ENCODE measurements at places on chromosomes 7 and 10.

- DNase-seq: no peak
These were observed 8.1 kb downstream of the TFPI2 start for GRCh38 chr7:93882468-93882867.

DNA sequence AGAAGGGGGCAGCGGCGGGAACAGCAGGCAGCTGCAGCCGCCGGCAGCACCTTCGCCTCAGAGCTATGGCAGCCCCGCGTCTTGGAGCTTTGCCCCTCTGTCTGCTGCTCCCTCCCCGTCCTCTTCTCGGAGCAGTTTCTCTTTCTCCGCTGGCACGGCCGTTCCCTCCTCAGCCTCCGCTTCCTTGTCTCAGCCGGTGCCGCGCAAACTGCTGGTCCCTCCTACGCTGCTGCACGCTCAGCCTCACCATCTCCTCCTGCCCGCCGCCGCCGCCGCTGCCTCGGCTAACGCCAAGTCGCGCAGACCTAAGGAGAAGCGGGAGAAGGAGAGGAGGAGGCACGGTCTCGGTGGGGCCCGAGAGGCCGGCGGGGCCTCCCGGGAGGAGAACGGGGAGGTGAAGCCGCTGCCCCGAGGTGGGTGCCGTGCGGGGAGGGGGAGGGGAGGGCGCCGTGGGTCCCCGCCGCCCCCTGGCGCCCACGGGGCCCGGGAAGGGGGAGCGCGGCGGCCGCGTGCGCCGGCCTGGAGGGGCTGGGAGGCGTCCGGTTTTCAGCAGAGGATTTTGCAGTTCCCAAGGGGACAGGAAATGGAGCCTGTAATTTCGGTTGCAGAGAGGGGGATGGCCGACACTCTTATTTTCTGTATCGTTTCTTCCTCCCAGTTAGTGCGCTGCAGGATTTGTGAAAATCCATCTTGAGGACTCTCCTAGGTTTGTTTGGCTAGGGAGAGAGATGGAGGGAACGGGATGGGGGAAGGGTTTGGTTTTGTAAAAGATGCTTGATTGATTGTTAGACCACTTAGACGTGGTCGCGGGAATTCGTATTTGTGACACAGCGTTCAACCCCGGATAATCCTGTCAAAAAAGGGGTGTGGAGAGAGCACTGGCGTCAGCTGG is 630 bp downstream of the RSBN1L start:
- DNase-seq: peak; percentile 83

- no peak for DNase-seq
These were observed 22.9 kb upstream of the DUSP5 start for GRCh38 chr10:110474826-110475225.

GRCh38 chr10:123274306-123275135 is 120.3 kb downstream of the BUB3 start:
- DNase-seq: no peak

- DNase-seq: no peak
These were observed 208.1 kb downstream of the TCF7L2 start for GRCh38 chr10:113158183-113158582.

DNA sequence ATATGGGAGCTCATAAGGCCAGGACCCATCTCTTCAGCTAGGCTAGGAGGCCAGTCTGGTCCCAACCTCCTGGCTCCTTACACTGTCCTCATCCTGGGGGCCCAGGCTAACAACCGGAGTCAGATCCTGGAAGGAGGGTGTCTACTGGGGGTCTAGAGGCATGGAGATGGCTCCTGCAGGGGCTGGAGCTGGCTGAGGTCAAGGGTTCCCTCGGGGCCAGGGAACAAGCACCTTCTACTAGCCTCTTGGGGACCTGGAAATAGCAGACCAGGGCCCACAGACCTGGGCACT is 37.2 kb downstream of the CLRN3 start:
- DNase-seq: no peak

DNA sequence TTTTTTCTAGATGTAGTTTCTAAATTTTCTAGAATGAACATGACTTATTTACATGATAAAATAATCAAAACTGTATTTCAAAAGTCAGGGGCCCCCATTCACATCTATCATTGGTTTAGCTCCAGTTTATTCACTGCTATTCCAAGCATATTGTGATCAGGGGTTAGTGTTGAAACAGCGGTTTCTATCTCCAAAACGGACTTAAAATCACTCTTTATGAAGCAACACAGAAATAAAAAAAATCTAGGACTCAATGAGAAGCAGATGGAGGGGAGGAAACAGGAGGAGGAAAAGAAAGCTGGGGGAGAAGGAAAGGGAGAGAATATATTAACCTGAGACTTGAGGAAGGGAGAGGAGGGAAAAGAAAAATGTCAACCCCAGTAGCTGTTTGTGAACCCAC is 14.8 kb upstream of the CH25H start:
- no peak for DNase-seq

DNA sequence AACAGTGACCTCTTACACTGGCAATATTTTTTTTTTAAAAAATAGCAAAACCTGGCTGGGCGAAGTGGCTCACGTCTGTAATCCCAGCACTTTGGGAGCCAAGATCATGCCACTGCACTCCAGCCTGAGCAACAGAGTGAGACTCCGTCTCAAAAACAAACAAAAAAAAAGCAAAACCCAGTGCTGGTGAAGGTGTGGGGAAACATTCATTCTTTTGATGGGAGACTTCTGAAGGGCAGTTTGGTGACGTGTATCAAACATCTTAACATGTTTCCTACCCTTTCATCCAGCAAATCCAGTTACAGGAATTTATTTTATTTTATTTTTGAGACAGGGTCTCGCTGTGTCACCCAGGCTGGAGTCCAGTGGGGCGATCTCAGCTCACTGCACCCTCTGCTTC is 58.0 kb downstream of the CHST3 start:
- no peak for DNase-seq

DNA sequence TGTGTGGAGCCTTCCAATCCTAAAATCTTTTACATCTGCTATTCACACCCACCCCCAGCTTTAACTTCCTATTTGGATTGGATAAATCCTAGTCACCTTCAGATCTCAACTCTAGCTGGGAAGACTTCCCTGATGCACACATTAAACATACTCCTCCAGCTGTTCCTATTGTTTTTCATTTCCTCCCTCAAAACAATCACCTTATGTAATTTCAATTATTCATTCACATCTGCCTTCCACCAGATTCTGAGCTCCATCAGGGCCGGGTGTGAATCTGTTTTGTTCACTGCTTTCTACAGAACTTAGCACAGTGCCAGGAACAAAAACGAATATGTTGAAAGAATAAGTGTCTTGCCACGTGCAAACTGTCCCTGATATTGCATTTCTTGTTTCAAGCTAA is 497.4 kb downstream of the PLXDC2 start:
- DNase-seq: no peak

DNA sequence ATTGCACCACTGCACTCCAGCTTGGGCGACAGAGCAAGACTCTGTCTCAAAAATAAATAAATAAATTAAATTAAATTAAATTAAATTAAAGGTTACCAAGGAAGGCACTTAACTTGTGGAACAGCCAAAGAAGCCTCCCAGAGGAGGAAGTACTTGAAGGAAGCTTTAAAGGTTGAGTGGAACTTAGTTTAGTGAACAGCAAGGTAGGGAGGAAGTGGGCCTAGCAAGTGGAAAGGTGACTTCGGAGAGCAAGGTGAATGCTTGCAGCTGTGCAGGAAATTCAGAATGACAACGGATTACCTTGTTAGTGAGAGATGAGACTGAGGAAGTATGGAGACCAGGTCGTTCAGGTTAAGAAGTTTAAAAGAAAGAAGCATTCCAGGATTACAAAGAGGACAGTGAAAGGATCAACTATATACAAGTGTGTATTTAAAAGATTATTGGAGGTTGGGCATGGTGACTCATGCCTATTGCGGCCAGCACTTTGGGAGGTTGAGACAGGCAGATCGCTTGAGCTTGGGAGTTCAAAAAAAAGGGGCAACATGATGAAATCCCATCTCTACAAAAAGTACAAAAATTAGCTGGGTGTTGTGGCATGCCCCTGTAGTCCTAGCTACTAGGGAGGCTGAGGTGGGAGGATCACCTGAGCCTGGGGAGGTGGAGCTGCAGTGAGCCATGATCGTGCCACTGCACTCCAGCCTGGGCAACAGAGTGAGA is 12.8 kb upstream of the RPEL1 start:
- DNase-seq: no peak

DNA sequence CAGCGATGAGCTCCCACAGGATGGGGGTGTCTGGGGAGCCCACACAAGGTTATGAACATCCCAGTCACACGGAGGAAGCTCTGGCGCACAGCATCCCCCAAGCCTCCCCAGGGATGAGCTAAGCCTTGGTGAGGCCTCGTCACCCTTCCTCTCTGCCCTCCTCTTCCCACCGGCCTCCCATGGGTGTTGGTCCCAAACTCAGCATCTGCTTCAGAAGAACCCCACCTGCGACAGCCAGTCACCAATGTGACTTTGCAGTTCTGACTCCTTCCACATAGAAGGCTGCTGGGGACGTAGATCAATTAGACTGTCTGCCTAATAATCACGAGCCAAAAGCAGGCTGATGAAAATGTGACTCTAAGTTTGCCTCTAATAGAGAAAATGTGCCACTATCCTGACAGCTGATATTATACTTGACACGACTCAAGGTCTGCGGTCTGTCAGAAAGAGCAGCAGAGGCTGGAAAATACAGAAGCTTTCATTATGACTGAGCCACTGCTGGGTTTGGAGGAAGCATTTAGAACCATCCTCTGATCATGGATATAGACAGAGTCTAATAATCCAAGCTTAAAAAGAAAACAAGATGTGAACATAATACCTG is 116.0 kb upstream of the PFKP start:
- DNase-seq: no peak

GRCh38 chr7:47887016-47887640 is 61.1 kb downstream of the PKD1L1 start:
- no peak for DNase-seq

GRCh38 chr10:113999531-113999930 is 44.1 kb upstream of the ADRB1 start:
- DNase-seq: peak; percentile 30

DNA sequence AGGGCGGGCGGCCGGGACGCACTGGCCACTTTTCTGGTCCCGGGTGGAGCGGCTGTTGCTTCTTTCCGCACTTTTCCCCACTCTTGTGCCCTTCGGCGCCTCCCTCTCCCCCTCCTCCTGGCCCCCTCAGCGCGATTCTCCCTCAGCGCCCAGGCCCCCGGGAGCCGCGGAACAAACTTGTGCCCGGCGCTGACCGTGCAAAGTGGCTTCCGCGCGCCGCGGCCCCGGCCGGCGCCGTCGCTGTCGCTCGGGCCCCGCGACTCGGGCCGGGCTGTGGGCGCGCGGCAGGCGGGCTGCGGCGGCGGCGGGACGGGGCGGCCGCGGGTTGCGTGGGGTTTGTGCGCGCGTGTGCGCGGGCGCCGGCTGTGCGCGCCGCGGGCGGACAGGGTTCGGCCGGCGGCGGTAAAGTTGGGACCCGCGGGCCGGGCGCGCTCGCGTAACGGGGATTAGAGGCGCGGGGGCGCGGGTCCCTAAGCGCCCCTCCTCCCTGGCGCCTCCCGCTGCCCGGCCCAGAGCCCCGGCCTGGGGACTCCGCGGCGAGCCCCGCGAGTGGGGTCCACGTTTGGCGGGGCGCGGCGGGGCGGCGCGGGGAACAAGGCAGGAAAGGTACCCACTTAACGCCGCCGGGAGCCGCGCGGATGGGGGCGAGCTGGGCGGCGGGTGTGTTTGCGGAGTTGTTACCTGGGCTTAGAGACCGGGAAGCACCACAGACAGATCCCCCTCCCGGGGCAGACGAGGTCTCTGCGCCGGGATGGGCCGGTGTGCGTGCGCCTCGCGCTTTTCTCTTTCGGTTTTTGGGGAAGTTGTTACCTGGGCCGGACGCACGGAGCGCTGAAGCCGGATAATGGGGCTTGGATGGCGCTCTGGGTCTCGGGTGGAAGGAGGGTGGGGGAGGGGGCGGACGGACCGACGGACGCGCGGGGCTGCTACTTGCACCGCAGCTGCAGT is 860 bp downstream of the ZEB1 start:
- DNase-seq: no peak

DNA sequence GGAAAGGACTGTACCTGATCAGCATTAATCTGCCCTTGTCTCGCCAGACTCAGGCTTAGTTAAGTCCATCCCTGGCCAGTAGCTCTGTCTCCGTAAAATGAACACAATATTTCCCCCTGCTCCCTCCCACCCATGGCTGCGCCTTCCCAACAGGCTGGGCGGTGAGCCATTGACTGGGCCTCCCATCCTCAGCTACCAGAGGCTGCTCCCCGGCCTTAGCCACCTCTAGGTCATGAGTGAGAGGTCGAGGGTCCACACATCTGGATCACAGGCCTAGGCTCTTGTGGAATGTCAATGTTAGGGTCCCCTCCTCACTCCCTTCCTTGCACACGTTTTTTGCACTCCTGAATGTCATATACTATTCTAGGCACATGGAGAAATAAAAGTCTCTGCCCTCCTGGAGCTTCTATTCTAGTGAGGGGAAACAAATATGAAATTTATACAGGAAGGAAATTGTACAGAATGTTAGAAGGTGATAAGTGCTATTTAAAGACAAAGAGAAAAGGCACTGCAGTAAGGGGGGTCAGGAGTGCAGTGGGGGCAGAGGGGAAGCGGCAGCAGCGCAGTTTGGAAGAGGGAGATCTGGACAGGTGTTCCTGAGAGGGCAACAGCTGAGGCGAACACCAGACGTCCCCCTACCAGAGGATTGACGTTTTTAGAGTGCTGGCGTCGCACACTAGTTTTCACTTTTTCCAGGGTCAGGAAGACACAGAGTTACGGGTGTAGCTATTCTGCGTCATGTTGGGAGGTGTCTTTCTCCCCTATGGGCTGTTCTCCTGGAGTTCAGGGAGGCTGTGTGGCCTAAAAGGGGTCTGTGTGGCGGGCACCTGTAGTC is 17.2 kb upstream of the EIF5AL1 start:
- no peak for DNase-seq

- DNase-seq: no peak
These were observed 106.4 kb upstream of the CDCA7L start for GRCh38 chr7:22051886-22052673.

GRCh38 chr7:53744403-53744760 is 708.9 kb downstream of the POM121L12 start:
- DNase-seq: no peak
